ENCODE measurements at places on chromosomes 1 and 21.

DNA sequence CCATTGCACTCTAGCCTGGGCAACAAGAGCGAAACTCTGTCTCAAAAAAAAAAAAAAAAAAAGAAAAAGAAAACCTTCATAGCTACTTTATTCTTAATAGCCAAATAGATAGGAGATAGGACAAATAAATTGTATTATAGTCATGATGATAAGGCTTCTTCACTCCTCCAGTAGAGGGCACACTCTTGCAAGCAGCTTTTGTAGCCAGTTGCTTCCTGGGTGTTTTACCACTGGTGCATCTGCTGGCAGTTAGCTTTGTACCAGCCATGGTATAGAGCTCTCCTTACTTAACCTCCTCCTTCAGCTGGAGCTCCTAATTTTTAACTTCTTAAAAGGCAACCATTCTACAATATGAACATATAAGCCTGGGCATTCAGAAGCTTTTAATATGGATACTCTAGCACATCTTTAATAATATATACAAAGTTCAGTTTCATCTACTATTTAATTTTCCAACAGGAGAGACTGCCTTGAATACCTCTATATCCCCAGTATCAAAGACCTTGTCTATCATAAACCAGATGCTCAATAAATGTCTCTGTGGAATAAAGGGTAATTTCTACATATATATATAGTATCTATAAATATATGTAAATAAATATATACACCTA is 35.8 kb downstream of the EVI5 start:
- no peak for DNase-seq

DNA sequence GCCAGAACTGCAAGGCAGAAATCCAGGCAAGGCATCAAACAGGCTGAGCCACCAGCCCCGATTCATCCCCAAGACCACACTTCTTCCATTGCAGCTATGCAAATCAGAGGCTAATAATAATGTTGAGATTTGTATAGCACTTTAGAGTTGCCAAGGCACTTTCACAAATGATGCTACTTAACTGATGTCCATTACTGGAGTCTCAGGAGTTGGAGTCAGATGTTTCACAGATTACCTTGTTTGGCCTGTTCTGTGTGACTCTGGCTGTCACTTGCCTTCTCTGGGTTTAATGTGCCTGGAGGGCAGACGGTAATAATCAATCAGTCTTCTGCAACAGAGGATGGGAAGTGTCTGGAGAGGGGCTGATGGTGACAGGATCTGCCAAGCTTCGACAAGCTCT is 40.8 kb upstream of the MPZL1 start:
- no peak for DNase-seq

- DNase-seq, result no peak
Observed at GRCh38 chr1:64539781-64540218, 69.9 kb downstream of the CACHD1 start.

DNA sequence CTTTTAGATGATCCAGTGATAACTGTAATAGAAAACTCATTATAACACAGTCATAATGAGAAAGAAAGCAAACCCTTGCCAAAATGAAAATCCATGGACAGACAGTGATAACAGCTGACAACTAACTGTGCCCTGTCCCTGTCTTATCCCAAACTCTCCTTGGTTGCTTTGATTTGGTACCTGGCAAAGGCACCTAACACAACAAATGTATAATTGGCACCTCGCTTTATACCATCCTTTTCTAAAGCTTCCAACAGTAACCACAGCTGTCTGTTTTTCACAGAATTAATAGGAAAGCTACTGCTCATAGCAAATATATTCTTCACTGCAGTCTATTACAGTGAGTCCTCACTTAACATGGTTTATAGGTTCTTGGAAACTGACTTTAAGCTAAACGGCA is 118.4 kb upstream of the KRTAP19-8 start:
- DNase-seq, result no peak

DNA sequence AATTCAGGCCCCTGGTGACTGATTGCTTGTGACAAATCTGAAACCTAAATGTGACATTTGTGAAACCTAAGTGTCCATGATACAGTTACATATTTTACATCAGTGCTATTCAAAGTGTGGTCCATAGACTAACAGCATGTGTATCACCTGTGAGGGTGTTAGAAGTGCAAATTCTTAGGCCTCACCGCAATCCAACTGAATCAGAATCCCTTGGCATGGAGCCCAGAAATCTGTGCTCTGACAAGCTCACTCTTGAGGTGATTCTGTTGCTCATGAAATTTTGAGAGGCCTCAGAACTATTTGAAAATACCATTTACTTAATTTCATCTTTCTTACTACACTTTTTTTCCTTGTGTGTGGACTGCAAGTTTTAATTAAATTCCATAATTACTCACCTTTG is 587.9 kb downstream of the ADGRL2 start:
- no peak for DNase-seq

- no peak for DNase-seq
Observed at GRCh38 chr1:12585536-12585935, 32.5 kb downstream of the DHRS3 start.

- no peak for DNase-seq
Observed at GRCh38 chr1:161227196-161227871, 1.5 kb downstream of the TOMM40L start.
